Stimulated activated CD4-positive, alpha-beta T cell treated with anti-CD3 and anti-CD28 coated beads, TNF-alpha, amount 100 ng/mL, for 1 hour (primary cell): ENCODE measurements at places on chromosomes 3 and 15.

- no peak for DNase-seq
Observed at GRCh38 chr3:172258624-172259023, 189.6 kb downstream of the GHSR start.

- DNase-seq = peak; percentile 35
Observed at GRCh38 chr3:32391643-32392535, at the start of gene CMTM7. Gene CMTM7 (plus strand): TSS chr3:32391853. CDS start chr3:32391907, 54 bp downstream.

DNA sequence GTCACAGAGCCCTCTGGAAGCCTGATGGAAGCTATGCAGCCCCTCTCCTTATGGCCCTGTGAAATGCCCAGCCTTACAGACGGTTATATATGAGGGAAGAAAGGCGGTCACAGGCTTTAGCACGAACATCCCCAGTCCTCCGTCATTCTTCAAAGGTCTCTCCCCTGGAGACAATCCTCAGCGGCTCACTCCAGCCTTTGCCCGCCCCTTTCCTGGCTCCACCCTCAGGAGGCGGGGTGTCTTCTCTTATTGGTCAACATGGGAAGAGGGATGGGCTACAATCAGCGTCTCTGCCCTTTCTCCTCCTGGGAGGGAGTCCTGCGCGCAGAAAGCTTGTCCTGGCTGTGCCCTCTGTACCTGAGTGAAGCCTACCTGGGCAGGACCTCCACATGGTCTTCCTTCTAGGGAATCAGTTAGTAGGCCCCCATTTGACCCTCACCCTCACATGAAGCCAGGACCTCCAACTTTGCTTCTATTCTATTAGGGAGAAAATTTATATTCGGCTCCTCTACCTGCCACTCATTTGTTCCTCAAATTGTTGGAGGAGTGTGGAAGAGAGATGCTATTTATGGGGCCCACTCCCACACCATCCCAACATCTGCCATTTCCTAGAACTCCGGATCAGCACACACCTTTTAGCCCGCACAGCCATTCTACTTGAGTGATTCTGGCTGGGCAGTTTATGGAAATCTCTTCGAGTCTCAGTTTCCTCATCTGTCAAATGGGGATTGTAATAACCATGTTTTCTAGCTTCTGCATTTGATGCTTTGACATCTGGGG, 112.9 kb upstream of the SLC6A11 start:
- no peak for DNase-seq

DNA sequence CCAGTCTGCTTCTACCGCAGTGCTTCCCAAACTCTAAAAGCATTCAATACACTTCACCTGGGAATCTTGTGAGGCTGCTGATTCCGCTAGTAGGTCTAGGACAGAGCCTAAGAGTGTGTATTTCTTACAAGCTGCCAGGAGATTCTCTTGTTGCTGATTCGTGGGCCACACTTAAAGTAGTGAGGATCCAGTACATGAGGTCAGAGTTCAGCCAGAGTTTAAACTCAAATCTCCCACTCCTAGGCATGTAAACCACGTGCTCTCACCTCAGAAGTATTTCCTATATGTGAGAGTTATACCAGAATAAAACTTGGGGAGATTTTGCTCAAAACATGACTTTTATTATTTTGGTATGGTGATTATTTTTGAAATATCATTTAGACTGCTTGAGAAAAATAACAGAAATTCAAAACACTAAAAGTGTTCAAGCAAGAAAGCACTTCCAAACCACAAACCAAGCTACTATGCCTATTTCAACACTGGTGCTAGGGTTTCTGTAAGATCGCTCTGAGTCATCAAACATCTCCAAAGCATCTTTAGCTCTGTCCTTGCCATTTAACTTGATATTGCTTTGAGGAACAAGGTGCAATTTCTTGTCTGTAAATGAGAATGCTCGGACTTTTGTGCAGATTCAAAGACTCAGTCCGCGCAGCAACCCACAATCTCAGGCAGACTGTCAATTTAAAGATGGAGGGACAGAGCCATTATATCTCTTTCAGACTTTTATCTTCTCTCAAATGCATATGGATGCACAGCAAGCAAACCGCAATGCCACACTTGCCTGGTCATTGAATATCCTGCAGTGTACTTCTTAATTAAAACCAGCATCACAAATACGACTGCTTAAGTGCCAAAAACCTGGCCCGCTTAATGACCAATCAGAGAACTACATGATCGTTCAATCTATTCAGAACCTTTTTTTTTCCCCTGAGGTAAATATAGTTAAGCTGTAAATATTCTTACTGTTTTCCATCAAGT, 59.8 kb downstream of the AGTR1 start:
- no peak for DNase-seq

GRCh38 chr3:187228740-187229139, 31.5 kb downstream of the RTP1 start:
- no peak for DNase-seq

- DNase-seq = no peak
Observed at GRCh38 chr3:152497457-152497856, 228.7 kb downstream of the MBNL1 start.

GRCh38 chr15:73389971-73390544, 21.3 kb upstream of the HCN4 start:
- DNase-seq = no peak
